ENCODE measurements at places on chromosomes 13 and 19.

DNA sequence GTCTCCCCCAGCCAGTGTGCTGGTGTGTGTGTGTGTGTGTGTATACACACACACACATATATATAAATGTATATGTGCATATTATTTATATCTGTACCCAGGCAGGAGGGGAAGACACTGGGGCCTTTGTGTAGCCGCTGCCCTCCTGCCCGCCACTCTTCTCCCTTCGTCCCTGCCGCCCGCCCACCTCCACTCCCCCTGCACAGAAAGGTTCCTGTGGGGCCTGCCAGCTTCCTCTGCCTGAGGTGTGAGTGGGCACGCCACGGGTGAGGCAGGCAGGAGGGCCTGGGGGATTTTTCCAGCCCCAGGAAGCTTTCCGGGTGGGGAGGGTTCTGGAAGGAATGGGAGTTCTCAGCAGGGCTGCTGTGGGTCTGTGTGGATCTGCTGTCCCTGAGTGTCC, 6.9 kb downstream of the IRF2BP1 start:
- no peak for DNase-seq

GRCh38 chr13:100944791-100945345, 270.3 kb upstream of the TMTC4 start:
- DNase-seq: no peak

DNA sequence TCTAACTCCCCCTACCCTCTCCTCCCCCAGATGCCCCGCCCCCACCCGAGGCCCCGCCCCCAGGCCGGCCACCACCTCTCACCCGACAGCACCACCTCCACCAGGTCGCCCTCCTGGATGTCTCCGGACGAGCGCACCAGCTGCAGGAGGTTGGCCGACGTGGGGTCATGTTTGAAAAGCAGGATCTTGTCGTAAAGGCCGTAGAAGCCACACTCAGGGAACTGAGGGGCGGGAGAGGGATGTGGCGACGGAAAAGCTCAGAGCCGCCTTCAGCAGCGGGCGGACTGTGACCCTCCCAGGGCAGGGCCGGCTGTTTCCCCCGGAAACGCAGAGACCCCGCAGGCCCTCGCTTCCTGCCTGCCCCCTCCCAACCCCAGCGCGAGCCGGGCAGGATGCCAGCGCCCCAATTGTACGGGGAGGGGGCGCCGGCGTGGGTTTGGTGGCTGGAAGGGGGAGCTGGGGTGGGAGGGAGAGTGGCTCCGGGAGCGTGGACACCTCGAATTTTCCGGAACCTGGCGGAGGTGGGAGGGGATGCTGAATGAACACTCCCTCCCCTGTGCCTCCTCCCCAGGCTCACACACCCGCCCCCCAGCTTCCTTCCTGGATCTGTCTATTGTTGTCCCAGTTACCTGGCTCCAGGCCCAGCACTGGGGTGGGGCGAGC, 3.0 kb downstream of the PRKD2 start:
- DNase-seq: peak; percentile 86

GRCh38 chr13:46289260-46289955, 77.7 kb downstream of the LRRC63 start:
- no peak for DNase-seq

GRCh38 chr19:29017788-29018187, 195.2 kb downstream of the UQCRFS1 start:
- DNase-seq: no peak

DNA sequence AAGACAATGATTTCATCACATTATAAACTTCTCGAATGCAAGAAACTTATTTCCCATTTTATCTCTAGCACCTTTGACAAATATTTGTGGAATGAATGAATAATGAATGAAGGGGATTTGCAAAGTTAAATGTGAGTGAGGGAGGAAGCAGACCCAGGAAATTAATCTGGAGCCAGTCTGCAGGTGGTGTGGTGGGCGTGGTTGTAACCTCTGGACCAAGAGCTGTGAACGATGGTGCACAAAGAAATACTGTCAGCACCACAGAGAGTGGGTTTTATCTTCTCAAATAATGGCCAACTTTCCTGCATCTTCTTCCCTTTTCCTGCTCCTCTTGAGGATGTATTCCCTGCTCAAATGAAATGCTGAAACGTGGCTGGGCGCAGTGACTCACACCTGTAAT, 11.0 kb upstream of the ZNF792 start:
- no peak for DNase-seq

DNA sequence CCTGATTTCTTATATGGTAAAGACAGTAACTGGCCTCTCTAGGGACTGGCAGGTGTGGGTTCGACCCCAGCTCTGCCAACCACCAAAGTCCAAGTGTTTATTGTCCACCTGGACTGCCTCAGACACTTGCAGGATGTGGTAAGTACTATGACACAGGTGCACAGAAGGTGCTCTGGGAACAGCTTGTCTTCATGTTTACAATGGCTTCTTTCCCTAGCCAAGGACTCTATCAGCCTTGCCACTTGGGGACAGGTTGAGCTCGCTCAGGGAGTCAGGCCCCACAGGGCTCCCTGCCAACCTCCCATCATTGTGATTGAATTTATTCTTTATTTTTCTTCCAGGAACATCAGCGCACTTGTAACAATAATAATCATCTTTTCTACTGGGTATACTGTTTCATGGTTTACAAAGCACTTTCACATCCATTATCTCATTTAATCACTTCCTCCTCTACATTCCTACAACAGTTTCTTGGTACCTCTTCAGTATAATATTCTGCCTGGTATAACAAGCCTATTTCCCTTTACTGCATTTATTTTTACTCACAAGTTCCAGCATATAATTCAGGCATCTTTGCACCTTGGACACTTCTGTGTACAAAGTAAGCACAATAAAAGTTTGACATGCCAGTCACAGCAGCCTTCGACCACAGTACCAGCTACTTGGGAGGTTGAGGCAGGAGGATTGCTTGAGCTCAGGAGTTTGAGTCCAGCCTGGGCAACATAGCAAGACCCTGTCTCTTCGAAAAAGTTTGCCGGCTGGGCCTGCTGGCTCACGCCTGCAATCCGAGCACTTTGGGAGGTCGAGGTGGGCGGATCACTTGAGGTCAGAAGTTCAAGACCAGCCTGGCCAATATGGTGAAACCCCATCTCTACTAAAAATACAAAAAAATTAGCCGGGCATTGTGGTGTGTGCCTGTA, 24.2 kb upstream of the GATAD2A start:
- DNase-seq: no peak

GRCh38 chr19:50500753-50501151, 10.2 kb downstream of the JOSD2 start:
- DNase-seq: no peak

- DNase-seq: no peak
These were observed 12.9 kb upstream of the RNF113B start for GRCh38 chr13:98189841-98190505.

DNA sequence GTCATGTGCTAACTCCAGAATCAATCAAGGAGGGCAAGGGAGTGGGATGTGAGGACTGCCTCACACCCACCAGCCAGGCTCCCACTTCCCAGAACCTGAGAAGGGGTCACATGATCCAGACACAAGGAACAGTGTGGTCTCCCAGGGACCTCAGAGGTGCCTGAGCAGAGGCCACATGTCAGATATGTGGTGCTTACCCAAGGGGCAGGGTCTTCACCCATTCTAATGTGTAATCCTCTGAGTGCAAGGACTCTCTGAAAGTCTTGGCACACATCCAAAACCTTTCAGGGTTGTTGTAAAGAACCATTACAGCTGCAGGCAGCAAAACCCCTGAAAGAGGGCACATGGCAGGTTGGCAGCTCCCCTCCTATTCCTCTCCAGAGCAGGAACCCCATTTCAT, 656.6 kb downstream of the UQCRFS1 start:
- DNase-seq: no peak

DNA sequence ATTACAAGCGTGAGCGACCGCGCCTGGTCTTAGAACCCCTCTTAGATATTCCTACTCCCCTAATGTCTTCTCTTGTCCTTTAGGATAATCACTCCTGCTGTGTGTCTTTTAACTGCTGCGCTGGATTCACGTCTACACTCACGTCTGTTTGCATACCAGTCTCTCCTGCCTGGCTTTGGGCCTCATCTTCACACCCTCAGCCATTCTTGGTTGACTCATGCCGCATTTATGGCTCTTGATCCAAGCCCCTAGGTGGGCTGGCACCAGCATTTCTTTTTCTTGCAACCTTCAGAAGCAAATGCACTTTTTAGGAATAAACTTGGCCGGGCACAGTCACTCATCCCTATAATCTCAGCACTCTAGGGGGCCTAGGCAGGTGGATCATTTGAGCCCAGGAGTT, 22.7 kb downstream of the MYO9B start:
- no peak for DNase-seq

DNA sequence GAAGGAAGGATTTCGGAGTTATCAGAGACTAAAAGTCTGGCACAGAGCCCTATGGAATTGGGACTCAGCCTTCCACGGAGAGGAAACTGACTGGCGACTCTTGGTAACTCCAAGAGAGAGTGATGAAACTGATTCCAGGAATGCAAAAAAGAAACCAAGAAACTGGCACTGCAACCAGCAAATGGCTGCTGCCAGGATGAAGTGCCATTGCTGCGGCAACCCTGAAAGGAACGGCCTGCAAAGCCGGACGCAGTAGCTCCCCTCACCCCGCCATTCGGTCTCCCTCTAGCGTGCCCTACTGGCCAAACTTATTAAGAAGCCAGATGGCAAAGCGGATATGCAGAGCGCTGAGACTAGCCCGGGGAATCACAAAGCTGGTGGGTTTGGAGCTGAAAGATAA, 236.0 kb downstream of the PCDH9 start:
- DNase-seq: no peak

- DNase-seq: no peak
These were observed 34.9 kb downstream of the LRCH1 start for GRCh38 chr13:46587807-46588418.

GRCh38 chr13:29279356-29280254, 315.9 kb downstream of the SLC7A1 start:
- no peak for DNase-seq

GRCh38 chr19:13356686-13357280, 149.5 kb downstream of the CACNA1A start:
- no peak for DNase-seq

DNA sequence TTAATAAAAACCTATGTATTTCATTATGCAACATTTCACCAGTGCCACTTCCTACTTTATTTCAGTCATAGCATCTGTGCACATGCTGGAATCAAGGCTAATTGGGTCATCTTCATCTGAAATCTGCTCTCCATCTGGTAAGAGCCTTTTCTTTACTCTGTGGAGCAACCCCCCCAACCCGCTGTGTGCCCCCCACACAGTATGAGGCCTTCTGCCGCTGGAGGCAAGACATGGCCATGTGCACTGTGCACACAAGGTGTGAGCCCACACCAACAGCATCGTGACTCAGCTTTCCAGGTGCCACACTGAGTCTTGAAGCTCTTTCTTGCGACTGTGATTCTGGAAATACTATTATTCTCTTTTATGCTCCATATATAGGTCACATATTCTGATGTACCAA, 471.0 kb downstream of the TBC1D4 start:
- no peak for DNase-seq

- DNase-seq: no peak
These were observed 16.5 kb downstream of the PRR36 start for GRCh38 chr19:7857727-7858108.

GRCh38 chr13:43684963-43685725, 101.6 kb downstream of the ENOX1 start:
- no peak for DNase-seq

GRCh38 chr19:35904311-35905068, 2.2 kb downstream of the HCST start:
- DNase-seq: no peak

DNA sequence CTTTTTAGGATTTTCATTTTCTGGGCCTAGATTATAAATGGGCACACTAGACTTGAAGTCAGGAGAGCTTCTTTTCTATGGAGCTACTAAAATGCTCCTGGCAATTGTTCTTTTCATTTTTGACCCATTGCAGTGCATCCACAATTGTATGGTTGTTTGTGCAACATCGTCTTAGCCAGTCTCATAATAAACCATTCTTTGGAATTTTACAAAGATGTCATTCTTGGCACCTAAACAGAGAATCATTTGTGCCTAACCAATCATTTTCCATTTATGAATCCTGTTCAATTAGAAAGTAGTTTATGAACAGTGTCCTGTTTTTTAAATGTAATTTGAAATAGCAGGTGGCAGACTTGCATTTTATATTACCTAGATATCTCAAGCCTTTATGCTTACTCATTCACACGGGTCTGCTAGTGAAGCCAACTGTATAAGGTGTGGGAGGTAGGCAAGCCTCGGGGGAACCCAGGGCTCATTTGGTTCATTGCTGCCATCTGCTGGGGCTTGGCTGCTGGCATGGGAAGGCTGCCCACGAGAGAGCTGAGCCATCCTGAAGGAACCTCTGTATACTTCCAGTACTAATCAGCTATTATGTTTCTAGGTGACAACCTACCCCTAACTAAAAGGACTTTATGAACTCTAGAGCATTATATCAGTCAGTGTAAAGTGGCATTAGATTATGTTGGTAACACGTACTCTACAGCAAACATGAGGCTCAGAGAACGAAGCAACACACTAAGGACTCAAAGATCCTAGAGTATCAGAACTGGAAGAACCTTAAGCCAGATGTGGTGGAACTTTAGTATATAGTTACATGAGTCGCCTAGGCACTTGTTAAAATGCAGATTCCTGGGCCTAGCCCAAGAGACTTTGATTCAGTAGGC, 60.0 kb downstream of the TPT1 start:
- peak; percentile 86 for DNase-seq

DNA sequence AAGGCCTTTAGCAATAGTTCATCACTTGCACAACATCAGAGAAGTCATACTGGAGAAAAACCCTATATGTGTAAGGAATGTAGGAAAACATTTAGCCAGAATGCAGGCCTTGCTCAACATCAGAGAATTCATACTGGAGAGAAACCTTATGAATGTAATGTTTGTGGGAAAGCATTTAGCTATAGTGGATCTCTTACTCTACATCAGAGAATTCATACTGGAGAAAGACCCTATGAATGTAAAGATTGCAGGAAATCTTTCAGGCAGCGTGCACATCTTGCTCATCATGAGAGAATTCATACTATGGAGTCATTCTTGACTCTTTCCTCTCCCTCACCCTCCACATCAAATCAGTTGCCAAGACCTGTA, 19.8 kb downstream of the ZNF583 start:
- DNase-seq: peak; percentile 3

- DNase-seq: no peak
These were observed 65.7 kb downstream of the DACH1 start for GRCh38 chr13:71801165-71801760.

All from ELR (cell line).